Activated CD8-positive, alpha-beta memory T cell treated with anti-CD3 and anti-CD28 coated beads, Interleukin-2, amount 10 ng/mL, durations not matched to agents 7 days and 5 days (primary cell): ENCODE measurements at places on chromosomes 6 and 20. TPM values are rescaled to one million over a fixed set of nuclear protein-coding genes. Genes with fewer than 3 reads are reported as not detected.

DNA sequence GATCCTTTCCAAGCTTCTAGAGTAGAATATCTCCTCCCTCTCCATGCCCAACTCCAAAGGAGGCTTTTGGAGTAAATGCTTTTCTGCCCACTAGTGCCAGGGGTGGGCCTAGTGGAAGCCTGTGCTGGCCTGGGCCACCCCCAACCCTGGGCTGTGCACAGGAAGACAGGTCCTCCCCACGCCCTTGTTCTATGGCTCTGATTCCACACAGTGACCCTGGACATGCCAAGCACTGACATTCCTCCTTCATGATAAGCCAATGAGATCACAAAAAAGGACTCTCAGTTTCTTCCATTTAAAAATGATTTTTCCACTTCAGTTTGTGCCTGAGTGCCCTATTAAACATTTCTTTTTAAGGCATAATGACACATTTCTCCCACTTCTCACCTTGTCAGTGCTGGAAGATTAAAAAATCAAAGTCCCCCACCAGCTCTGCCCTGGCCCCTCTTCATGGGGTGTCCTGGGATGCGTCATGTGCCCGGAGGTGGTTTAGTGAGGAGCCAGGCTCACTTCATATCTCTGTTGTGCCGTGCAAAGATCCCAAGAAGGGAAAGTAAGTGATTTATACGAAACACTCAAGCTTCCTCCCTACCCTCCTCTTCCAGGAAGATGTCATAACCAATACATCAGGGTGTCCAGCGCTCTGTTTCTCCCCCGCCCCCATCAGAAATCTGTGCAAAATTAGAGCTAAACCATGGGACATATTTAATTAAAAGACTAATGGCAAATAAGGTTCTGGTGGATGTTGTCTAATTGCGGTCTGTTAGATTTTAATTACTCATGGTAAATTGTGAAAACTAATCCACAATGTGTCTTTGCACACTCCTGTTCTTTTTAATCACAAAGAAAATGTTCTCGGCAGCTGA, 255.0 kb downstream of the NRN1 start:
- DNase-seq: no peak

DNA sequence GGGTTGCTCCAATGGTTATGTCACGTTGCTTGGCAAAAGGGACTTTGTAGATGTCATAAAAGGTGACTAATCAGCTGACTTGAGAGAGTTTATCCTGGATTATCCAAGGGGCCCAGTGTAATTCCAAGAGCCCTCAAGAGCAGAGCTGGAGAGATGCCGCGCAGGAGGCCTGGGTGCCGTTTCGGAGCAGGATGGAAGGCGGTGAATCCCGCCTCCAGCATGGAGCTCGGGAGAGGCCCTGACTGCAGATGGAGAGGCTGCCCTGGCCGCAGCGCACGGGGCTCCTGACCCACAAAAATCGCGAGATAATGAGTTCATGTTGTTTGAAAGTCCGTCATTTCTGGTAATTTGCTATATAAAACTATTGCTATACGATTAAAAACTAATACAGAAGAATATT, 219.8 kb downstream of the ZDHHC14 start:
- DNase-seq: peak; percentile 33

DNA sequence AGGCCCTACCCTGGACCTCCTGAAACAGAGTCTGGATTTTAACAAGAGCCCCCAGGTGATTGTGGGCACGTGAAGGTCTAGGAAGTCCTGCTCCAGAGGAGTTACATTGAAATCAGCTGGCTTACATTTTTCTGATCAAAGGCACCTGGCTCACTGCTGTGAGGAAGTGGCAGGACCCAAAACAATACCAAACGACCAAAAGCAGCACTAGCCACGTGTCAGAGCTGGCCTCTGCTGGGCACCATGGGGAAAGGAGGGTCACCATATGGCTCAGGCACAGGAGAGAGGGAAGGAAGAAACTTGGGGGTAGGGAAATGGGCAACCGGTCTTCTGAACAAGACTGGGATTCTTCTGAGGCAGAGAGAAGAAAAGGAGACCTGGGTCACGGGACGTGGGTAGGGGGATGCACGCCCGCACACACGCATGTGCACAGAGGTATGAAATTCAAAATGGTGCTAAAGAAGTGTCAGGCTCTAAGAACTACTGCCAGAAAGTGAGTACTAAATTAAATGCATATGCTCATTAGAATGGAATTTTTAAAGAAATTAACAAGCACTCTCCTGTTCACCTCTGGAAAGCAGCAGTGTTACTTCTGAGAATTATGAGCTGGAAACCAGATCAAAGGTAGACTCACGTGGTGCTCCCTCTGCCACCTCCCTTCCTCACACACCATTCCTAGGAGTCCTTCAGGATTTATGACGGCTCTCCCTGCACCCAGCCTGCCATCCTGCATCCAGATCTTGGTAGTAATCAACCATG, 113.6 kb downstream of the TRERF1 start:
- no peak for DNase-seq

DNA sequence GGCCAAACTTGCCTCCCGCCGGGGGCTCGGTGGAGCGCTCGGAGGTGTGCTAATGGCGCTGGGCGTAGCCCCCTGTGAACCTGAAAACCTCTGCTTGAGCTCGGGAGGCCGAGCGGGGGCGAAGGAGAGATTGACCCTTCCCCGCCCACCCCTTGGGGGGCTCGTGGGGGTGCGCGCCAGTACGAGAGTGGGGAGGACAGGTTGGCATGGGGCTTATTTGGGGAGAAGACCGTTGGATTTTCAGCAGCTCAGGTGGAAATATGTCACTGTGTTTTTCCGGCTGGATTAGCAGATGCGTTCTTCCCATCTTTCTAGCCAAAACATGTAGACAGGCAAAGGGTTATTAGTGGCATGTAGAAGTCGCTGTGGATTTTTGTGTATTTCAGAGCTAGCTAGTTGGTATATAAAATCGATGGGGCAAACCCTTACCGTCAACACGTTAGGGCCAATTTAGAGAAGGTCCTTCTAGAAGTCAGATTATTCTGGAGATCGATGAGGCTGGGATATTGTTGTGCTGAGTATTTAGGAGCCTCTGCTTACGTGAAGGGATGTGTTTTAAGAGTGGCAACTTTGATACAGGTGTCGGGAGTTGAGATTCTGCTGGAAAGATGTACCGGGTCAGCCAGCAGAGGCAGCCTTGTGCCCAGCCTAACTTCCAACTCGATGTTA, 525 bp downstream of the NCOA7 start:
- peak; percentile 74 for DNase-seq

GRCh38 chr6:136546331-136546730, 3.9 kb downstream of the MAP7 start:
- DNase-seq: no peak

DNA sequence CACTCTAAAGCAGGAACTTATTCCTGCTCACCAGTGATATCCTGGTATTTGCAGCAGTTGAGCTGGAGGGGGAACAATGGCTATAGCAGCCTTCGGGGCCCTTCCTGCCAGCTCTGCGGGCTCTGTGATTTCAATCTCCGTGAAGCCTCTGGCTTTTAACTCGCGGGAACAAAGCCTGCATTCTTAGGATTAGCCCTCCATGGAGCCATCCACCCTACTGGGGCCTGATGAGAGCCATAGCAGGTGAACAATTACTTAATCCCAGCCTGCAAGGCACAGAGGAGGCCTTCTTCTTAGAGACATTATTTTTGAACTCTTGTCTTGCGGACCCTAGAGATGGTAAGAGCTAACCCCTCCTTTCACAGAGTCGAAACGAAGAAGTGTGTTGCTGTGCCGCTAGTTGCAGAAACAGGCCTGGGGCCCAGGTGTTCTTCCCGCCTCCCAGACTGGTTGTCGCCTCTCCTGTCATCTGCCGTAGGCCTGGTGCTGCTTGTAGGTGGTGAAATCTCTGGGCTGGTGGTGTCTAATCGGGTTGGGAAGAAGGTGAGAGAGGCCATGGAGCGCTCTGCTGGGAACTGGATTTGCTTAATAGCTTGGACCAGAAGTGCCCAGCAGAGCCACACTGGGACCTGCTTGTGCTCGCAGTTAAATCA, 9.7 kb downstream of the GHRH start:
- no peak for DNase-seq

- DNase-seq: no peak
Measured at GRCh38 chr20:13022401-13023155, 13.8 kb downstream of the SPTLC3 start.

GRCh38 chr6:2658788-2659187, 91.9 kb downstream of the MYLK4 start:
- DNase-seq: no peak

GRCh38 chr20:3674995-3675900, 6.6 kb downstream of the ADAM33 start:
- no peak for DNase-seq

DNA sequence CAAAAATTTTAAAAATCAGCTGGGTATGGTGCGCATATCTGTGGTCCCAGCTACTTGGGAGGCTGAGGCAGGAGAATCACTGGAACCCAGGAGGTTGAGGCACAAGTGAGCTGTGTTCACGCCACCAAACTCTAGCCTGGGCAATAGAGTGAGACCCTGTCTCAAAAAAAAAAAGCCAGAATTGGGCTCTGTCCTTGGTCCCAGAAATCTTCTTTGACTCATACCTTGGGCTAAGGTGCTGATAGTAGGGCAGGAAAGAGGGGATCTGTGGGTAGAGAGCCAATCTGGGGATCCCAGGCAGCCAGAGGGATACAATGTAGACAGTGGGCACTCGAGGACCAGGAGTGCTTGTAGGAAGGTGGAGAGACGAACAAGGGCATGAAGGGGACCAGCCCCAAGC, 13.3 kb downstream of the ETV7 start:
- no peak for DNase-seq

- DNase-seq: no peak
Measured at GRCh38 chr6:163707387-163708355, 293.2 kb downstream of the QKI start.

GRCh38 chr6:39430446-39430845, 107.9 kb upstream of the KCNK16 start:
- DNase-seq: no peak

DNA sequence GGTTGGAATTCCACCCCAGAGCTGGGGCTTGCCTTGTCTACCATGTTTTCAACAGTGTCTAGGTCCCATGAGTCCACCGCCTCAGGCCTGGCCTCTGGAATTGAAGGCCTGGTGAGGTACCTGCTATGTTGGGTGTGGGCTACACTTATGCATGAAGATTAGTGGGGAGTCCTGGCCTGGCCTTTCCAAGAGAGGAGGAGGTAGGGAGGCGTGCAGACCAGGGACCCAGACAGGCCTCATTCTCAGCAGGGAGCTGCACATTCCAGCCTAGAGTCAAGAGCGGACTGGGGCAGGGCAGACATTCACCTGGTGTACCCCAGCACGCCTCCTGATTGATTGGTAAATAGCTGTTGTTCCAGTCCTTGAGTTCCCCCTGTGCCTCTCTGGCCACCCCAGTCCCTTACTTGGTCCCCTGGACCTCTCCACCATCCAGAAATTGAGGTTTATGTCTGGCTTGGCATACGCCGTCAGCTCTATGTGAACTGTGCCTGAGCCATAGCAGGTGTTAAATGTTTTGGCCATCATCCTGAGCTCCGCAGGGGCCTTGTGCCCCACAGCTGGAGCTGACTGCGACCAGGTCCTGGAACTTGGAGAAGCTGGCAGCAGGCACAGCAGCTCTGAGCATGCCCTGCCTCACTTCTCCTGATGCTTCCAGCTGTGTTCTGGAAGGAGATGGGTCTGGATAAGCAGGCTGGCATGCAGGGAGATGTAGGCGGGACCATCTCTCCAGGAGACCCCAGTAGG, 8.2 kb upstream of the VEGFA start:
- DNase-seq: no peak

- DNase-seq: no peak
Measured at GRCh38 chr6:13234130-13234529, 94.2 kb downstream of the TBC1D7 start.

DNA sequence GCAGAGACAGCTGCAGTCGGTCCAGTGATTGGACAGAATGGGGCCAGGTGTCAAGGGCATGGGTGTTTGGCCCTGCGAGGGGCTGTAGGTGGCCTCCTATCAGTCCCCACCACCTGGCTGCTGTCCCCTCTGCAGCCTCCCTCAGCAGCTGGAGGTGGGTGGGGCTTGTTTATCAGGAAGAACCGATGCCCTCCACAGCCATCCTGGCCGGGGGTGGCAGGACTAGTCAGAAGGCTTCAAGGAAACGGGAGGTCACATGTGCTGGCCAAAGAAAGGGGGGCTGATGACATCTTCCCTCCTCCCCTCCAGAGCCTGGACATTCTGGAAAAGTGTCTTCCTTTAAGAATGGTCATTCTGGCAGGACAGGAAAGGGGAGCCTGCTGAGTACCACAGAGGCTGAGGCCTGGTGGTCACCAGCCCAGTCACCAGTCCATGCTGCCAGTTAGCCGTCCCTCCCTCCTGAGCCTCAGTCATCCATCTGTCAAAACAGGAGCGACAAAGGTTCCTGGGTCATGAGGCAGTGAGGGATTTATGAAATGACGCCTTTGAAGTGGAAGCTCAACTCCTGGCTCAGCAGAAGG, 4.1 kb downstream of the FAM210B start:
- DNase-seq: no peak

DNA sequence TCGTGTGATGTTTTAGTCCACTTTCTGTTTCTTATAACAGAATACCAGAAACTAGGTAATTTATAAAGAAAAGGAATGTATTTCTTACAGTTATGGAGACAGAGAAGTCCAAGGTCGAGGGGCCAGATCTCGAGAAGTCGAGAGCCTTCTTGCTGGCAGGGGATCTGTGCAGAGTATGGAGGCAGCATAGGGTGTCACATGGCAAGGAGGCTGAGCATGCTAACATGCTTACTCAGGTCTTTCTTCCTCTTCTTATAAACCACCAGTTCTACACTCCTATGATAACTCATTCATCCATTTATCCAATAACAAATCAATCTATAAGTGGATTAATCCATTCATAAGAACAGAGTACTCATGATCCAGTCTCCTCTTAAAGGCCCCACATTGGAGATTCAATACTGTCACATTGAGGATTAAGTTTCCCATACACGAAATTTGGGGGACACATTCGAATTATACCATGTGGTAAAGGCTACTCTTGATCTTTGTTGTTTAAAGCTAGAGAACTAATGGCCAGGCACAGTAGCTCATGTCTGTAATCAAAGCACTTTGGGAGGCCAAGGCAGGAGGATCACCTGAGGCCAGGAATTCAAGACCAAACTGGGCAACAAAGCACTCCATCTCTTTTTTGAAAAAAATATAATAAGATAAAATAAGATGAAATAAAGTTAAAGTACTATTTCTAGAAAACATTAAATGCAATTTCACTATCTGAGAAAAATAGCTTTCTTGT, 2.1 kb downstream of the GOPC start:
- no peak for DNase-seq

Gene HCRTR2
- not detected for total RNA-seq

Gene MEI4
- total RNA-seq: not detected

Gene ENPP3
- total RNA-seq: 1.4 TPM

Gene EYA4
- not detected for total RNA-seq

Gene OTOR
- not detected for total RNA-seq

Gene AVP
- total RNA-seq: not detected

Gene RAB44
- total RNA-seq: not detected

Gene TINAG
- not detected for total RNA-seq
